GM12878 (cell line): ENCODE measurements at places on chromosomes 11 and 22.

- DNase-seq = no peak
These were observed 98.8 kb downstream of the SNX19 start for GRCh38 chr11:130817330-130817944.

DNA sequence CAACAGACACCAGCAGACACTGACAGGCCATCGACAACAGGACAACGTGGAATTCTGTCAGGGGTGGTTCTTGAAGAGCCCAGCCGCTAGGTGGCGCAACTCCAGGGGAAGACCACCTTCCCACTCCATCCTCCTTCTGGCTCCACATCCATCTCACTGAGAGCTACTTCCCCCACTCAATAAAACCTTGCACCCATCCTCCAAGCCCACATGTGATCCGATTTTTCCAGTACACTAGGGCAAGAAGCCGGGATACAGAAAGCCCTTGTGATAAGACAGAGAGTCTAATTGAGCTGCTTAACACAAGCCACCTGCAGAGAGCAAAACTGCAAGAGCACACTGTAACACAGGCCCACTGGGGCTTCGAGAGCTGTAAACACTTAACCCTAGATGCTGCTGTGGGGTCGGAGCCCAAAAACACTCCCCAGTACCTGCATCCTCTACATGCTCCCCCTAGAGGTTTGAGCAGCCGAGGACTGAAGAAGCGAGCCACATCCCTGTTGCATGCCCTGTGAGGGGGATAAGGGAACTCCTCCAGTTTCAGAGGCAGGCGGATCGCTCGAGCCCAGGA, 11.5 kb upstream of the RAB39A start:
- no peak for DNase-seq

- no peak for DNase-seq
These were observed 74.5 kb downstream of the MICAL3 start for GRCh38 chr22:17949642-17950473.

DNA sequence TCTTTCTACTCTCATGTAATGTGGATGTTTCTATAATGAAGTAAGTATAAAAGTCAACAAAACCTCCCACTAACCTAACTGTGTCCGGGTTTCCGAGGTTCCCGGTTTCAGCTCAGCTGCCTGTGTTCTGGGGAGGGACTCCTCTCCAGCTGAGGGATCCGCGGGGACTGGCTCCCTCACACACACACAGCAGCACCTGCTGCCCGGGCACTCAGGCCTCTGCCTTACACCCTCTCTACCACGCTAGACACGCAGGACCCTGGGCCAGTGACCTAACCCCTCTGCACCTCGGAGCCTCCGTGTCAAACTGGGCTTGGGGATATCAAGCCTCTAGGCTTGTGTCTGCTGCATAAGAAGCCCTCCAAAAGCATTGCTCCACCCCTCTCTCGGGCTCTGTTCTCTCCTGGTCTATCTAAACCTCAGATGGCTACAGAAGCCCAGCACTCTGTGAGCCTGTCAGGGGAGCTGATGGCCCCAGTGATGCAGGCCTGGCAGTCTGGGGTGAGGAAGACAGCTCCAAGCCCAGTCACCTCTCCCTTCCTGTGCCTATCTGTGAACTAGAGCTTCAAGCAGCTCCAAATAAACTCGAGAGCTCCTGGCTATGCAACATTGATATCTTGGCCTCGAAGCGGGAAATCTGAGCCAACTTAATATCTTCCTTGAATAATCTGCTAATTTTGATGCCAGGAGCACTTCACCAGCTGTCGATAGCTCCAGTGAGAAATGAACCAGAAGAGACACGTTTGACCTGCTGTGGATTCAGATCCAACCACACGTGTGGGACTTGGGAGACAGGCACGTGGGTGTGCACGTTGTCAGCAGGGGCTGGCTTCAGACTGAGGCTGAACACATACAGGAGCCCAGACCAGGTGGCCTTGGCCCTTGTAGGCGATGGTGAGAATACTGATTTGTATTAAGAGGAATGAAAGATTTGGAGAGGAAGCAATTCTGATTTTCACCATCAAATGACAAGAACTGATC, 232.7 kb upstream of the B3GAT1 start:
- DNase-seq = no peak

GRCh38 chr11:31725176-31725575, 85.9 kb downstream of the PAX6 start:
- no peak for DNase-seq

- no peak for DNase-seq
These were observed 11.0 kb upstream of the SPTBN2 start for GRCh38 chr11:66739983-66740382.

- no peak for DNase-seq
These were observed 105.1 kb downstream of the HIPK3 start for GRCh38 chr11:33362051-33362910.

DNA sequence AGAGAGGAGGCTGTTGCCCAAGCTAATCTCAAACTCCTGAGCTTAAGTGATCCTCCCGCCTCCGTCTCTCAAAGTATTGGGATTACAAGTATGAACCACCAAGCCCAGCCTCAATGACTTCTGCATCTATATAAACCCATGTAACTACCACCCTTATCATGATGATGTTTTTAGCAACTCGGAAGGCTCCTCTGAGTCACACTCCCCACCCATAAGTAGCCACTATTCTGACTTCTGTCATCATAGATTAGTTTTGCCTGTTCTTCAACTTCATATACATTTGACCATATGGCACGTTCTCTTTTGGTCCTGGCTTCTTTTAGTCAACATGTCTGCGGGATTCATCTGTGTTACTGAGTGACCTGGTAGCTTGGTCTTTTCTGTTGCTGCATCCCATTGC, 6.4 kb upstream of the FOSL1 start:
- no peak for DNase-seq
